ENCODE measurements at places on chromosomes 2 and 18. TPM values are rescaled to one million over a fixed set of nuclear protein-coding genes. Genes with fewer than 3 reads are reported as not detected.
A peak's percentile ranks its signal among the peaks of the same experiment; 100 is the strongest.

GALNT14 gene
- total RNA-seq, result 1.5 TPM

SCN7A gene
- total RNA-seq, result 60.2 TPM

APCDD1 gene
- total RNA-seq, result 73.8 TPM

CXCR1 gene
- total RNA-seq, result not detected

DNA sequence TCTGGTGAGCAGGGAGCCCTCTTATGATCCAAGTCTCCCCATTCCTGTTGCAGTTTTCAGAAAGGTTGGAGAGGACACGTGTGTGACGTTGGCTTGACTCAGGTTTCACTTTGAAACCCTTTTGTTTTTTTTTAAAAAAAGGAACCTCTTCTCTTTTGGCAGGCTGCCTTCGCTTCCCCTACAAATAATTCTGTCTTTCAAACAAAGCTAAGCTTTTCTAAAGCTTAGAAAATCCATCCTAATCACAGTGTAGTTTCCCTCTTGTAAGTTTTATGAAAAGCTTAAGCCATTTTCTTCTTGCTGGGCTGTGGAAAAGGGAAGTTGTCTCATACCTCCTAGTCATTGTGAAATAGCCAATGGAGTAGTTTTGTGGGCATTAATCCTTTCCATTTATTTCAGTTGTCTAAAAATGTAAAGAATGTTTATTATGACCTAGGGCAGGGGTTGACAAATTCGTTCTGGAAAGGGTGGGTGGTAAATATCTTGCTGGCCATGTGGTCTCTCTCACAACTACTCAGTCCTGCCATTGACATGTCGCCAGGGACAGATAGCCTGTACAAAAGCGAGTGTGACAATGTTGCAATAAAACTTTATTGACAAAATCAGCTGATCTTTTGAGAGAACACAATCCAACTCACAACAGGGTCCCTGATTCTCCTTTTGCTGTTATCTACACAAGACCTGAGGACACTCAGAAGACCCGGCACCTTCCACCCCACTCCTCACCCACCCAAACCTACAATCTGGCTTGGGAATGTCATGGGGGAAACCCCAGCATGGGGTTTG lies 878.8 kb downstream of the RNF144A start:
- no peak overlapping the region for H3K4me3 ChIP-seq
- no peaks in the 10 kb centered on the region for H3K36me3 ChIP-seq
- no peaks in the 10 kb centered on the region for H3K27me3 ChIP-seq

- no peaks in the 10 kb centered on the region for H3K27me3 ChIP-seq
- H3K36me3 ChIP-seq, result no peaks in the 10 kb centered on the region
- H3K27ac ChIP-seq, result no peak overlapping the region
- no peaks in the 10 kb centered on the region for H3K4me1 ChIP-seq
- no peak for DNase-seq
Measured at GRCh38 chr2:157769856-157770255, 106.3 kb downstream of the ACVR1 start.

DNA sequence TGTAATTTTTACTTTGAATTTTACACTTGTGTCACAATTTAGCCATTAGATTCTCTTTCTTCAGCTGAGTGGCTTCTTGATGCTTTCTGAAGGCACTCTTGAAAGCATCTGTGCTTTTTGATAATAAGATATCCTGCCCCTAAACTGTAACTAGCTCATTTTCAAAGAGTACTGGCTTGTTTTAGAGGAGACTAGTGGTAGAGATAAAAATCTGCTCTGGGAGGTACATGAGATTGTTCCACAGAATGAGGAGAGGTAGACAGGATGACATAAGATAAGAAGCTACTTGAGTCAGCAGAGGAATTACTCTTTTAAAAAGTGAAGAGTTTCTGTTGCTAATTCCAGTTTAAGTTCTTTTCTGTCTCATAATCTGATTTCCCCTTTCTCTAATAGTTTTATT lies 10.6 kb downstream of the PLEKHB2 start:
- no peak for DNase-seq
- H3K27ac ChIP-seq, result no peak overlapping the region
- H3K36me3 ChIP-seq, result no peaks in the 10 kb centered on the region
- no peaks in the 10 kb centered on the region for H3K27me3 ChIP-seq

GRCh38 chr2:151775057-151775740 lies 40.9 kb upstream of the NEB start:
- no peak overlapping the region for H3K4me3 ChIP-seq
- H3K27ac ChIP-seq, result no peak overlapping the region
- DNase-seq, result no peak
- no peaks in the 10 kb centered on the region for H3K36me3 ChIP-seq
- no peaks in the 10 kb centered on the region for H3K27me3 ChIP-seq
- H3K4me1 ChIP-seq, result no peaks in the 10 kb centered on the region

- no peaks in the 10 kb centered on the region for H3K36me3 ChIP-seq
- H3K27me3 ChIP-seq, result no peaks in the 10 kb centered on the region
- H3K4me3 ChIP-seq, result no peak overlapping the region
Measured at GRCh38 chr2:157085522-157085921, 172.0 kb upstream of the GALNT5 start.

DNA sequence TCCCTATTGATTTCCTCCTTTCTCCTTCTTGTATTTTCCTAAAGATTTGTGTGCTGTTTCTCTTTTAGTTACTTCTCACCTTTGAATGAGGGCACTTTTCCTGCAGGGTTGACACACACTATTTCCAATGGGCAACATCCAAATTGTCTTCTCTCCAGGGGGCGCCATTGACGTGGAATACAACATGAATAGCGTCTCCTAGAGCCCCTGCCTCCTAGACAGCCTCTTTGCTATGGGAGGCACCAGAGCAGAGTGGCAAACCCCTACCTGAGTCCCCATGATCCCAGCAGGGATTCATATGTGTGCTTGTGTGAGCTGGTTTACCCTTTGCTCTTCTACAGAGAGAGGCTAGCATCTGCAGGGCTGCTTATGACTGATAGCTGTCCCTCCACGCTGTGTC lies 61.3 kb upstream of the ITSN2 start:
- no peaks in the 10 kb centered on the region for H3K27me3 ChIP-seq
- peak; percentile 71 for DNase-seq
- no peaks in the 10 kb centered on the region for H3K36me3 ChIP-seq
- no peak overlapping the region for H3K4me3 ChIP-seq
- no peak overlapping the region for H3K27ac ChIP-seq

GRCh38 chr2:24930768-24931167 lies 10.7 kb upstream of the ADCY3 start:
- no peaks in the 10 kb centered on the region for H3K27me3 ChIP-seq
- peaks cover 2% of the 10 kb centered on the region for H3K4me1 ChIP-seq
- no peak overlapping the region for H3K27ac ChIP-seq
- no peak for DNase-seq
- no peaks in the 10 kb centered on the region for H3K36me3 ChIP-seq

GRCh38 chr2:22697054-22697788 lies 687.8 kb upstream of the KLHL29 start:
- H3K27me3 ChIP-seq, result no peaks in the 10 kb centered on the region
- no peak for DNase-seq
- H3K27ac ChIP-seq, result no peak overlapping the region

DNA sequence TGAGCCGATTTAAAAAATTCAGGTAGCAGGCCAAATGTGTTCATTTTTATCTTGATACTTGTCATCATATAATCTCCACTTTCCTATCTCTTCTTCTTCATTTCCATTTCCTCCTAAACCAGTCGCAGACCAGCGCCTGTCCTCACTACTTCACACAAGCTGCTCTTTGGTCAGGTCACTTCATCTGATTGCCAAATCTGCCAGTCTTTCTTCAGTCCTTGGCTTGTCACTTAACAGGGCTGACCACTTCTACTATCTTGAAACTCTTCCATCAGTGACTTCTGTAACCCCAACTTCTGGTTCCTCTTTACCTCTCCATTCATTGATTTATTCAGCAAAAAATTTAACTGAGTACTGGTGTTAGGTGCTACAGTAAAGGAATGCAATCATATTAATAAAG lies 18.0 kb upstream of the SPRED2 start:
- H3K27me3 ChIP-seq, result no peaks in the 10 kb centered on the region
- no peak for DNase-seq
- no peaks in the 10 kb centered on the region for H3K4me1 ChIP-seq
- H3K27ac ChIP-seq, result no peak overlapping the region

DNA sequence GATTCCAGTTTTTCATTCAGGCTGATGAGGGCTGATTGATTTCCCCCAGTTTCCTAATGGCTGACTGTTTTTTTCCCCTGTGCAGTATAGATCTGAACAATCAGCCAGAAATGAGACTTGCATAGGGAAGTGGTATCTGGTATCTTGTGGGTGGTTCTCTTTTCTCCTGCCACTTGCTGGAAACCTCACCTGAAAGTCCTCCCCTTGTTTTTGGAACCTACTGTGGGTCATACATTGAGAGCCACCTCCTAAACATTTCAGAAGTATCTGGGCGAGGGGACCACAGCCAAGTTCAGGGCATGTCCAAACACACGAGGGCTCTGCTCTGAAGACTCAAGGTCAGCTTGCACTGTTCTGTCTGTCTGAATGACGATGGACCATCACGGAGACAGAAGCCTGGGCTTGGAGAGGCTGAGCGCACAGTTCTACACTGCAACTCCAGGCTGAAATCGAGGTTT lies 19.3 kb downstream of the ALPK2 start:
- H3K27ac ChIP-seq, result no peak overlapping the region
- no peaks in the 10 kb centered on the region for H3K36me3 ChIP-seq
- no peaks in the 10 kb centered on the region for H3K4me1 ChIP-seq

DNA sequence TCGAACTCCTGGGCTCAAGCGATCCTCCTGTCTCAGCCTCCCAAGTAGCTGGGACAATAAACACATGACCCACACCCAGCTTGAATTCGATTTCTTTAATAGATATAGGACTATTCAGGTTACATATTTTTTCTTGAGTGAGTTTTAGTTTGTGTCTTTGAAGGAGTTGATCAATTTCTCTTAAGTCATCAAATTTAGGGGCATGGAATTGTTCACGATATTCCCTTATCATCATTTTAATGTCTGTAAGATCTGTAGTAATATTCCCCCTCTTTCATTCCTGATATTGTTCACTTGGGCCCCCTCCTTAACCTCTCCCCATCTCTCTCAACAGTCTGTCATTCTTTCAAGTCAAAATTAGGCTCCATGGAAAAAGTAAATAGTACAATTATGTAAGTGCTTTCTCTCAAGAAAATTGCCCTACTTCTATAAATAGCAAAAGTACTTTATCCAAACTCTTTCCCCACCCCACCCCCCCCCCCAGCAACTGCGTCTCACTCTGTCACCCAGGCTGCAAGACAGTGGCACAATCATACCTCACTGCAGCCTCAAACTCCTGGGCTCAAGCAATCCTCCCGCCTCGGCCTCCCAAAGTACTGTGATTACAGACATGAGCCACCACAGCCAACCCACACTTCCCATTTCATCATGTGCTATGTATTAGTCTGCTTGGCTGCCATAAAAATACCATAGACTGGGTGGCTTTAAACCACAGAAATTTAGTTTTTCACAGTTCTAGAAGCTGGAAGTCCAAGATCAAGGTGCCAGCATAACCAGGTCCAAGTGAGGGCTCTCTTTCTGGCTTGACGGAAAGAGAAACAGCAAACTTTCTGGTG lies 20.1 kb downstream of the WDR33 start:
- H3K4me1 ChIP-seq, result peaks cover 3% of the 10 kb centered on the region
- no peaks in the 10 kb centered on the region for H3K36me3 ChIP-seq
- no peak overlapping the region for H3K27ac ChIP-seq
- no peak overlapping the region for H3K4me3 ChIP-seq

GRCh38 chr2:1002350-1002749 lies 51.7 kb downstream of the SNTG2 start:
- DNase-seq, result no peak
- H3K4me1 ChIP-seq, result no peaks in the 10 kb centered on the region
- H3K4me3 ChIP-seq, result no peak overlapping the region
- no peaks in the 10 kb centered on the region for H3K27me3 ChIP-seq
- no peak overlapping the region for H3K27ac ChIP-seq
- no peaks in the 10 kb centered on the region for H3K36me3 ChIP-seq

GRCh38 chr18:26667046-26667445 lies 118.7 kb upstream of the KCTD1 start:
- H3K4me1 ChIP-seq, result no peaks in the 10 kb centered on the region
- H3K4me3 ChIP-seq, result no peak overlapping the region
- H3K36me3 ChIP-seq, result no peaks in the 10 kb centered on the region
- H3K27ac ChIP-seq, result no peak overlapping the region
- no peak for DNase-seq

DNA sequence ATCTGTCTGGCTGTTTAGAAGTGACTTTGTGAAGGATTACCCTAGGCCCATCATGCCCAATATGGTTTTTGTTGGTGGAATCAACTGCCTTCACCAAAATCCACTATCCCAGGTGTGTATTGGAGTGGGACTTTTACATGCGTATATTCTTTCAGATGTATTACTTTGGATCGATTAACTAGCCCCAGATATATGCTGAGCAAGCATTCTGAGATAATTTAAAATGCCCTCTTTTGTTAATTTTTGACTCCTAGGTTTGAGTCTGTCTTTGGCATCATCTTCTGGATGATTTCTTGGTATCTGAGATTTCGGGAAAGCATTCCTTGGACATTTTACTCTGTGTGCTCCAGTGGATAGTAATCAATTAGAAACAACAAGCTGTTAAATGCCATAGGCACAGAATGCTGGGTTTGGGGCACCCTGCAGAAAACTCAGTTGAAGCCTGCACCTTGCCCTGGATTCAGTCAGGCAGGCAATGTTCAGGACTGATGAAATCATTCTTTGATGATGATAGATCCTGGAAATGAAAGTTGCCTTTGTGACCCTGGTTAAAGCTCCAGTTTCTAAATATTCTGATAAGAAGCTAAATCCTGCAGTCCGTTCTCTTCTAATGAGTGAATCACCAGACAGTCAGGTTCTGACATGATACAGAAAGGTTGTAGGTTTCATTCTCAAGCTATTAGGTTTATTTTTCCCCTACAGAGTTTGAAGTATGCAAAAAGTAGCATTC lies 1.1 kb downstream of the UGT1A1 start:
- H3K4me3 ChIP-seq, result no peak overlapping the region
- H3K27ac ChIP-seq, result no peak overlapping the region
- no peaks in the 10 kb centered on the region for H3K4me1 ChIP-seq
- no peaks in the 10 kb centered on the region for H3K36me3 ChIP-seq

DNA sequence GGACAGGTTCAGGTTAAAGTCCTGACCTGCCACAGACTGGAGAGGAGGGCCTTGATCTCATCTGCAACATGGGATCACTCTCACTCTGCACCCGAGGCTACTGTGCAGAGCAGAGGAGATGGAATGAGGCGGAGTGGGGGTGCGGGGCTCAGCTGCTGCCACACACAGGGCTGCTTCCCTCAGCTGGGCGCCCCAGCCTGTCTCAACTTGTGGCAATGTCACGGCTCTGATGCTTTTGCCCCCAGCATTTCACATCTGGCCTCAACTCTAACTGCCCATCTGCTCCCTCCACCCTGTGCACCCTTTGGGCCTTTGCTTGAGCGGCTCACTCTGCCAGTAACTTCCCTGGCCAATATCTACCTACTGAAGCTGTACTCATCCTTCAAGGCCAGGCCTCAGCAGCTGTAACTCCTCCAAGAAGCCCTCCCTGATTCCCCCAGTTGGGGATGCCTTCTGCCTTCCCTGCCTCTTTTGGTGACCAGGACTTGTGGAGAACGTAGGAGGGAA lies 70.3 kb downstream of the POLR1A start:
- peaks cover 21% of the 10 kb centered on the region for H3K4me1 ChIP-seq
- H3K27me3 ChIP-seq, result no peaks in the 10 kb centered on the region
- no peak overlapping the region for H3K4me3 ChIP-seq
- peak overlapping the region; percentile 70 for H3K27ac ChIP-seq
- no peak for DNase-seq

Measured in ovary (tissue), 10 donors.